ENCODE measurements at places on chromosomes 1 and 21.

DNA sequence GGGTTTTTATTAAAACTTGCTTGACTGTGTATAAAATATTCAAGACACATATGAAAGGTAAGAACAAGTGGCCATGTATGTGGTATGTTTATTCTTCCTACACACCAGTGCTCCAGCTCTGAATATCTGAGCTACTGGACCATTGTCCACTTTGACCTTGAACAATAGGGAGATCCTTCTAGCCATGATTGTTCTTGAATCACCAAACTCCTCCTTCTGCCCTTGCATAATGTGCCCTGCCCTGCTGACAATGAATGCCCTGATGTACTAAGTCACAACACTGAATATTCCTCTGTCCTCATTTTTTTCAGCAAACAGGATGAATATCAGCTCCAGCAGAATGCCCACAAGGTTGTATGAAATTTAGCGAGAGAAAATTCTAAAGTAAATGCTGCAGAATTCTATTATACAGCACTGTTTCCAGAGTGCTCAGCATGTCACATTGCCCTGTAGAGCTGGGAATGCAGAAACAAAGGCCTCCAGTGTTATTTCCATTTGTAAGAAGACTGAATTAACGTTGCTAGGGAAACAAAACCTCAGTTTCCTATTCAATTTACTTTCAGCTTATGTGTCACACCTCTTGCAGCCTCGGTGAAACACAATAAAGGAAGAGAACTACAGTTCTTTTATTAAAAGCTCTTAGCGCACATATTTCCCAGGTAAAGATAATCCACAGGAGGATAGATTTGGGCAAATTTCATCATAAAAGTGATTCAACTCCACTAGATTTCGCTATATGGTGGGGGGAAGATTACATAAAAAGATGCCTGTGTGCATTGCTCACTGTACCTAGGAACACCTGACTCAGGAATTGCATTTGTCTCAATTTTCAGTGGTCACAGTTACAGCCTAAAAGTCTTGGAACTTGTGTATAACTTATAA is 187.4 kb upstream of the ATP1B1 start:
- no peak for DNase-seq

DNA sequence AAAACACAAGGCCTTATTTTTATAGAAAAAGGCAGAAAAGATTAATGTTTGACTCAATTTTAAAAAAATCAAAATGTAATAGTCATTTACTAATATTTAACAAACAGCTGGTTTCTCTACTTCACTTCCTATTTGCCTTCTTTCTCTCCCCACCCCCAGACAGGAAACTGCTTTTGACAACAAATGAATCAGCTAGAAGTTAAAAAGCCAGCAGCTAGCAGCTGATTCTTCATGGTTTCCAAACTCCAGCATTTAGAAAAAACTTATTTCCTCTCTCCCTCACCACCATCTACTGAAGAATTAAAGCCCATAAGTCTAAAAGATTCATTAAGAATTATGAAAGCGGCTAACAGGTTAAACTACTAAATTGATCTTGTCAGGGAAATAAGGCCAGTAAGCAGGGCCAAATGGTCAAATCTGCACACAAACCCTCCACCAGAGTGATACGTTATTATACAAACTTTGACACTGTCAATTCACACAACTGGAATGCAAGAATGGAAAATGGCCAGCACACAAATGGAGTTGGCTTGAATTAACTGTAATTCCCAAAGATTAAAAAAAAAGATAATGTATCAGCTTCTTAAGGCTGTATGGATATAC is 4.0 kb downstream of the WDR26 start:
- no peak for DNase-seq

DNA sequence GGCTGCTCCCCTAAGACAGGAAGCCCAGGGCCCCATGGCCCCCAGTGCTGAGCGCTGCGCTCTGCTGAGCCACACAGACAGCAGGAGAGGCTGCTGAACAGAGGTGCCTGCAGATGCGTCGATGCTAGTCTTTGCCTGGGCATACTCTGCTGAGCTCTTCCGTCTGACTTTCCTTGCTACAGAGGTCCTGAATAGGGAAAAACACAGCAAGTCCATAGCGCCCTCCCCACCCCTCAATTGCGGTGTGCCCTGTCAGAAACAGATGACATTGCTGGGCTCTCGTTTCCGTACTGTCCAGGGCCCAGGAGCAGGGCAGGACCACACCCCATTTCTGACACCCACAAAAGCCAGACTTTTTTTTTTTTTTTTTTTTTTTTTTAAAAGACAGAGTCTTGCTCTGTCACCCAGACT is 252.5 kb downstream of the SDCCAG8 start:
- DNase-seq = no peak

DNA sequence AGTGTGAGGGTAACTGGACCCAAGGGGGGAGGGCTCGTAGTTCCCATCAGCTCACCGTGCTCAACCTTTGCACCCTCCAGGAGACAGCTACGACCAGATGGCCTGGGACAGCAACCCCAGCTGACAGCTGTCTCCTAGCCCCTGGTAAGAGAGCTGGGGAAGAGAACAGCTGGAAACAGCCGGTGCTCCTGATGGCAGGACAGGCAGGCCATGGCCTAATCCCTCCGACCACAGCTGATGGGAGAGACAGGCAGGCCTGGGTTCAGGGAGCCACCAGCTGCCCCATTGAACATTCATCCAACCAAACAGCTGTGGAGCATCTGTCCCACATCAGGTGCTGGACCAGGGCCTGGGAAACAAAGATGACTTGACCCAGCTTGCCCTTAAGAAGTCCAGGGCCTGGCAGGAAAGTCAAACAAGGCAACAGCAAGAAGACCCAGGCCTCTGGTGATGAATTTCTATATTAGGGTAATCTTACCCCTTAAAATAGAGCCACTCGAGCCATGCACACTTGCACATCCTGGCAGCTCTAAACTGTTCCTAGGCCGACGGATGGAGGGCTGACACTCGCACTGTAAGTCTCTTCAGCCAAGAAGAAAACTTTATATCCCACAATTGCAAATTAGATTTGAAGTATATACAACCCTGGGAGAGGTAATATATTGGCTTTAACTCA is 12.2 kb downstream of the OLFML2B start:
- no peak for DNase-seq

DNA sequence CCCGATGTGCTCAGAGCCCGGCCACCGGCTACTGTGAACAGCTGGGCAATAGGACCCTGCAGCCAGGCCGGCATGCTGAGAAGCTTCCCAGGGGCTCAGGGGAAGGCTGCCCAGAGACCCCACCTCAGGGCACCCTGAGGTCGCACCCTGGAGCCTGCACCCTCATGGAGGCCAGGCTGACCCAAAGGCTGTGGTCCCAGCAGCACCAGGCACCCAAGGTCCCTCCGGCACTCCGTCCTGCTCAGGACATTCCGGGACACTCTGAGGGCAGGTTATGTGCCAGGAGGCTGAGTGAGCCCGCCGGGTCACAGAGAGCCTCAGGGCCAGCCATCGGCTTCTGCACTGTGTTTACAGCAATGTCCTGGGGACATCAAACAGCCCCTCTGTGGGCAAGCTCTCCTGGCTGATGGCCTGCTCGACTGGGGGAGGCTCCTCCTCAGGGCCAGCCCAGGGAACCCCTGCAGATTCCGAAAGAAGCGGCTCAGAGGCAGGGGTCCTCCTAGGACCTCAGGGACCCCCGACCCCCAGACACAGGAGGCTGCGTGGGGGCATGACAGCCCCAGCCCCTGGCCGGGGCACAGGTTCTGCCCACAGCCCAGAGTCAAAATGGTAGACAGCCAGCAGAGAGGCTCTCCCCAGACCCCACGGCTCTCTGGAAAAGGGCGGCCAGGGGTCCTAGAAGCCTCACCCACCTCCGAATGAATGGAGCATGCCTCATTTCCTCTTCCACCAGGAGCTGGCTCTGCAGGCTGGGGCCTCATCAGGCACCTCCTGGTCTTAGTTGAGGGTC is 8.2 kb downstream of the SLC19A1 start:
- DNase-seq = no peak

- no peak for DNase-seq
Observed at GRCh38 chr1:229203991-229204632, 66.8 kb upstream of the RAB4A start.

- DNase-seq = no peak
Observed at GRCh38 chr21:43321111-43321510, 105.8 kb downstream of the SIK1 start.

- DNase-seq = no peak
Observed at GRCh38 chr1:221994274-221994698, 252.4 kb upstream of the DUSP10 start.

GRCh38 chr1:109901141-109901523 is 9.5 kb upstream of the CSF1 start:
- DNase-seq = no peak

DNA sequence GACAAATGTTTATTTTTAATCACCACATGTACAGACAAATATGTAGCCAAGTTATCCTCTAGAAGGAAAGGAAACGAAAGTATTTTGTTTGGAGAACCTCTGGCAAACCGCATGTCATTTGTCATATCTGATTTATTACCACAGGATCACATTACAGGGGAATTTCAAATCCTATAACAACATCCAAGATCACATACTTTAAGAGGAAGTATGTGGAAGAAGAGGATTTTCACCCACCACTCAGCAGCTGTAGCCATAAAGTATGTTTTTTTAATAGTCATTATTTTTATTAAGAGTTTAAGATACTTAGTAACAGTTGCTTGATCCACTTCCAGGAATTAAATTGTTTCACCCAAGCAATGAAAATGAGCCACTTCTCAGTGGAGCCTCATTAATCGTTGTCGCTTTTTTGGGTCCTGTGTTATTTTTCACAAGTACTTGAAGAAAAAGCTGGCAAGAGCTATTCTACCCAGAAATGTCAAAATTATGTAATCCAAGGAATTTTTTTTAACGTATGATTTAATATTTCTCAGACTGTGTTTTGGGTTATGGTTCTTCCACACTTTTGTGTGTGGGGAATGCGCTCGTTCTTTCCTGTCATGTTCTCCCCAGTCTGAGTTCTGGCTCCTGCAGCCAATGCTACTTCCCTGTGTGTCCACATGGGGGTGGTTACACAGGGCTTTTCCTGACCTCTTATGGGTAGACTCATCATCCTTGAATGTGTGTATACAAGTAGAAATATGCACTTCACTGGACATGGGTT is 6.9 kb downstream of the SERTAD4 start:
- no peak for DNase-seq

- no peak for DNase-seq
Observed at GRCh38 chr1:89354205-89354604, 9.7 kb upstream of the GBP6 start.

All from nephron progenitor cell (in vitro differentiated cells).